ENCODE measurements at places on chromosomes 2 and 18.

DNA sequence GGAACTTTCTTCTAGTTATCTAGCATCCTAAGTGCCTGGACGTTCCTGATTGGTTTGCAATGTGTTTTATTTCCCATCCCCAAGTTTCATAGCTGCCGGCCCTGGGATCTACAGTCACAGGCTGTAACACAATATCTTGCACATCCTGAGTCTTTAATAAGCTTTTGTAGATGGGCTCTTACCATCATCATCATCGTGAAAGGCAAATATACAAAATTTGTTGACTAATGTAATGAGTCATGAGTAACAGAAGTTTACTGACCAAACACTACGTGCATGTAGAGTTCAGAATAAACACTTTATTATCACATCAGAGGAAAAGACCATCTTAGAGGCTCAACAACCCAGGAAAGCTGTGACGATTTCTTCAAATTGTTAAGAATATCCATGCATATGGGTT, 8.1 kb upstream of the TYMS start:
- no peak for DNase-seq

- DNase-seq: no peak
These were observed 9.1 kb downstream of the PCARE start for GRCh38 chr2:29065068-29065811.

- DNase-seq: no peak
These were observed 154.1 kb upstream of the ZNF804A start for GRCh38 chr2:184444217-184444616.

DNA sequence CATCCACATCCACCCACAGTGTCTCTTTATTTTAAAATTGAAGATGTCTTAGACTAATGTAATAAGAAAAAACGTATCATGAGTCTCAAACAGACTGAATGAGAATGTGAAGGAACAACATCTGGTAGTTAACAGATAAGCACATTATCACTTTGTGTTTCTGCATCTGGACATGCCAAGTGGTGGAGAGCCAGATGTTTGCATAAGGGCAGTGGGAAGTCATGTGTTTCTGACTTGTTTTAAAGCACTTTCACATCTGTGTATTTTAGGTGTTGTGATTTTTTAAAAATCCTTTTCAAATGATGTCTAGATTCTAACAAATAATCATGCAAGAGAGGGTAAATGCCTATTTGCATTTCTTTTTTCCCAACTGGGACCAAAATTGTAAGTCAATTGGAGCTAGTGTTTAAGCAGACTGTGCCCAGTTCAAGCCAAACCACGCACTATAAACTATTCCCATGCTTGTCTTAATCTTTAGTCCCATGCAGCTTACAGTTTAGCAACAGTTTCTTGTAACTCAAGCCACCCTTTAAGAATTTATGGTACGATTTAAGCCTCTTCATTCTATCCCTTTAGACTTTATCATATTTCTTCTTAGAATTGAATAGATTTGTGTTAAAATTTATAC, 272.7 kb upstream of the DOK6 start:
- no peak for DNase-seq

DNA sequence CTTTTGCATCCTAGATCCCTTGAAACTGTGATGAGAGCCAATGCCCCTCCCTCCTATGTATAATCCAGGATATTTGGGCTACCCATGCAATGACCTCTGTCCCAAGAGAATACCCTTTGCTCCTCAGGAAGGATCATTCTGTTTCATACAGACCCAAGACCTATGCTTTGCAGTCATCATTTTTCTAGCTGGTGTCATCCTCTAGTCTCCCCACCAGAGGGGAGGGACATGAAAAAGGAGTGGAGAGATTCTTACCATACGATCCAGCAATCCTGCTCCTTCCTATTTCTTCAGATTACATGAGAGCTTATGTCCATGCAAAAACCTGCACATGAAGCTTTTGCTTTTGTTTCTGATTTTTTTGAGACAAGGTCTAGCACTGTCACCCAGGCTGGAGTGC, 13.8 kb upstream of the GIGYF2 start:
- no peak for DNase-seq

DNA sequence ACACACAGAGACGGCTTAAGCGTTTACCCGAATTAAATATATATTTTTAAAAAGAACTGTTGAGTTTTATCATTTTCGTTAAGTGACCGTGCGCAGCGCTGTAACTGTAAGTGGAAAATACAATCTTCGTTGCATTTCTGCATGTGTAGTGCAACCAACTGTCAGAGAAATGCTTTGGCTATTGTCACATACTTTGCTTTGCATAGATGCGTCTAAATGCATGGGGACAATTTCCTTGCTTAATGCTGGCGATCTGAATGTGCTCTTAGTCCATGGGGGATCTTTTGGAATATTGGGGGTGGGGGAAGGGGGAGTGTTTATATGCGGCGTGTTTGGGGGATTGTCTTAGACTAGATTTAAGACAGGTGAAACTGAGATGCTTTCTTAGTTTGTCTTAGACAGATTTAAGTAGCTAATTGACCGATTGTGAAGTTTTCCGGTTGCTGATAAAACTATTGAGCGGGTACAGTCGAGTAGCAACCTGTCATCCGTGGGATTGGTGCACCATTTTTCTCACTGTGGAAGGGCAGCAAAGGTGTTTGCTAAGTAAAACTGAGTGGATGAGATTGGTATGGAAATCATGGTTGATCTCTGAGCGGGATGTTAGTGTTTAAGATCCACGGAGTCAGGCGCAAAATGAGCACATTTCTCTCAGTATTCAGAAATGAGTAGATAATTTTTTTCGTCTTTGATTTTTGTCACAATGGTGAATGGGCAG, 476 bp downstream of the VSNL1 start:
- no peak for DNase-seq

DNA sequence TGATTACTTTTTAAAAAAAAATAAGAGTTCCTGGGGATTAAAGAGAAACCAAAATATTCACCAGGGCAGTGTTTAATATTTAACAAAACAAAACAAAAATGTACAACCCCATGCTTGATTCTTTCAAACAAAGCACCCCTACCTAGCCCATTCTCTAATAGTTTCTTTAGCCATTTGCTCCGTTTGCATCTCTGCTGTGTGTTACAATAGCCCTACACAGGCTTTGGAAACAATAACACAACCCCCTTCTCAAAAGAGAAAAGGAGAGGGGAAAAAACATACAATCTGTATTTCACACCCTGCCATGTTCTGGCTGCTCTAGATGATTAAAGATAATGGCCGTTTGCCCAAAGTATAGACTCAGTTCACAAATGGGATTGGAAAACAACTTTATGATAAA, 302.9 kb downstream of the CPS1 start:
- no peak for DNase-seq

Data from activated CD4-positive, alpha-beta T cell treated with anti-CD3 and anti-CD28 coated beads for 24 hours (primary cell).